Stimulated activated CD8-positive, alpha-beta memory T cell treated with anti-CD3 and anti-CD28 coated beads, Interleukin-7, amount 100 ng/mL, for 48 hours (primary cell): ENCODE measurements at places on chromosomes 4 and X.

DNA sequence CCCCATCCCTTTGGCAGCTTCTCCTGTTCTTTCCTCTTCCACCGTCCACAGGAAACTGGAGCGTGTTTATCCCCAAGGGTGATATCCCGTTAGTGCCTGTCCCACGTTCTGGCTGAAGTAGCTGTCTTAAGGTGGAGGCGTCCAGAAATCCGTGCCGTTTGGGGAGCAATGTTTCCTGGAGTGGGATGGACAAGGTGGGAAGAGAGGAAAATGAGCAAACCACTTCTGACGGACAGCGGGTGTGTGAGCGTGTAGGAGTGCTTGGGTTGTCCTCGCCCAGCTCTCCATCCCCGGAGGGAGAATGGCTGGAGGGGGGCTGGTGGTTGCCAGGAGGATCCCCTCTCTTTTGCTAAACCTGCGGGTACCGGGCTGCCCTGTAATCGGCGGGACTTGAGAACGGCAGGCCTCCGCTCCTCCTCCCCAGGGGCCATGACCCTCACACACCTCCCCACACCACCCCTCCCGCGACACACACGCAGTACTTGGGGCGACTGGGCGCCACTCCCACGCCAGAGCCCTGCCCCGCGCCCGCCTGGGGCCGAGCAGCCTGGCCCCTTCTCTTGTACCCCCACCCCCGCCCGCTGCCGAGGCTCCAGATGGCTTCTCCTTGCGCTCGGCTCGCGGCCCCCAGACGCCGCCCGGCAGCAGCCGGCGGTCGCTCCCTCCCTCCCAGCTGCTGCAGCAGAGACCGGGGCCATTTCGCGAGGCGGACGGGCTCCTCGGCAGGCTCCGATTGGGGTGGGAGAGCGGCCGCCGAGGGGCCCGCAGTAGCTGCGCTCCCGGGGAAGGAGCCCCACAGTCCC, 13.9 kb upstream of the PRDM8 start:
- no peak for DNase-seq

- DNase-seq, result no peak
Observed at GRCh38 chr4:59945277-59945676, 1254.8 kb upstream of the ADGRL3 start.

DNA sequence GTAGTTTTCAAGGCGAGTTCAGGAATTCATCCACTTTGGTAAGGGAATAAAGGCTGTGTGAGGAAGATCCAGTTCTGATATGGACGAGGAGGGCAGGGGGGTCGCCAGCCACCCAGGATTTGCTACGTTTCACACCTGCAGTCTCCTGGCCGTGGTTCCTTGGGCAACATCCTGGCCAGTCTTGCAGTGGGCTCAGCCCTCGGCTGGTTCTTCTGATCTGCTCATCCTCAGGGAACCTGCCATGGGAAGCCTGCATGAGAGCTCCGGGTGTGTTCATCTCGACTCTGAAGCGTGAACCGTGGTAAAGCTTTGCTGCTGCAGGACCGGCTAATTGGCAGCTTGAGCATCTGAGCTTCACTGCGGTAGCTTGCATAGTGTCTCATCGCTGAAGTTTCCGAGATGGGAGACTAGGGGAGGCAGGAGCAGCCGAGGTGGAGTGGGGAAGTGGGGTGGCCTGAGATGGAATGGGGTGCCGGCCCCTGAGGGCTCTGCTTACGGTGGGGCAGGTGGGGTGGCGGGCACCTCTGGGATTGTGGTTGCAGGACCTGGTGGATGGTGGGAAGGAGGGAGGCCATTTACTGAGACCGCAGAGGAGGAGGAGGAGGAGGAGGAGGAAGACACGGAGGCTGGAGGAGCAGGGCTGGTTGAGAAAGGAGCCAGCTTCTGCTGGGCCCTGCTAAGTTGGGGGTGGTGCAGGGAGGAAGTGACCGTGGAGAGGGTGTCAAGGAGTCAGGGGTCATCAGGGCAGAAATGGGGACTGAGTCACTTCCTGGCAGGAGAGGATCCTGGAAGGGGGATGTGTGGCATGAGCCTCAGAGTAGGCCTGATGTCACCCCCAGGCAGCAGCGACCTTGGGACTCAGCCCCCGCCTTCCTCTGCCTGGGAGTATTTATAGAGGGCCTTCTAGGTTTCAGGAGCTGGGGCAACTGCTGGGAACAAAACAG, 213.1 kb upstream of the PSAPL1 start:
- no peak for DNase-seq

DNA sequence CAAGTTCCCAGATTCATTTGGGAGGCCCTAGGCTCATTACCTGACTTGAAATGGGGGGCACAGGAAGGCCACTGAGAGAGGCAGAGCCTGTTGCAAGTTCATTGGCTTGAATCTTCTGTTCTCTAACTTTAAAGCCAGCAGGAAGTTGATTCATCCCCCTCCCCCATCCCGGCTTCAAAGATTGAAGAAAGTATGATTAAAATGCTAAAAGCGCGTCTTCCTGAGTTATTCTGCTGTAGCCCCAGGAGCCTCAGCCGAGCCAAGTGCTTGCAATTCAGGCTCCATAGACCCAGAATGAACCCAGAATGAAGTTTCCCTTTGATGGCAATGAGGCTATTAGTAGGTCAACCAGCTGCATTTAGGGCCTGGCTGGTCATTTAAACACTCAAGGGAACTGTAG, 14.7 kb downstream of the CHST7 start:
- DNase-seq, result no peak

GRCh38 chr4:78288327-78288726, 231.2 kb downstream of the FRAS1 start:
- DNase-seq, result no peak

DNA sequence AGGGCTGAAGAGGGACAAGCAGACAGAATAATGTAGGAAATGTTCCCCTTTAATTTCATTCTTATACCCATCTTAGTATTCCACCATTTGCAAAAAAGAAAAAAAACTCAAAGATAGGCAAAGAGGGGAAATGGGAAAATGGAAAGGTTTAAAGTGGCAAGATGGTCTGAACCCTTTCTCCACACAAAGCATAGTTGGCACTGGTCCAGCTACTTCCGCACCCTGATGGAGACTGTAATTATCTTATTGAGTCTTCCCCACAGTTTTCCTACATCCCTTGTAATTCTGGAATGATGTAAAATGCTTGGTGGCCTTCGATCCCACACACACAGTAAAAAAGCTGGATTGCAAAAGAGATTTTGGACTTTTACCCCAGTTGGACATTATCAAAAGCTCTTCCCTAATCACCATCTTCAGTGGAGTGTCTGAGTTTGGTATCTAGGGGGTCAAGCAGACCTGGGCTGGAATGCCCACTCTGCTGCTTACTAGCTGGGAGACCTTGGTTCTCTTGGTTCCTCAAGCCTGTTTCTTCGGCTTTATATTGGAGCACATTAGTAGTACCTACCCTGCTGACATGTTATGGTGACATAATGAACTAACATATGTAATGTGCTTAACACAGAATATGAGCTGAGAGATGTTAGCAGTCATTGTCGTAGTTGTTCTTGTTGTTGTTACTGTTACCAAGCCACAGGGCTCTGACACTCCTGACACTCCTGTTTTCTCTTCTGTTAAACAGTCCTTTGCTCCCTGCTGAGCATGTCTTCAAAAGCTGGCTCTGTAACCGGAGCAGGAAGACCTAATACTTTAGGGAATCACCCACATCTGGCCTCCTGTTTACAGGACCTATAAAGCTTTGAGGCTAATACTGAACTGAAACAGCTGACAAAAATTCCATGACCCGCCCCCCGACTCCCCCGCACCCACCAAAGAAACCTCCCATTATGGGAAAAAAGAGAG, 4.7 kb downstream of the SRPX2 start:
- DNase-seq, result no peak

- no peak for DNase-seq
Observed at GRCh38 chrX:81278616-81279015, 76.7 kb downstream of the SH3BGRL start.

- no peak for DNase-seq
Observed at GRCh38 chrX:618761-619450, 11.7 kb upstream of the SHOX start.

DNA sequence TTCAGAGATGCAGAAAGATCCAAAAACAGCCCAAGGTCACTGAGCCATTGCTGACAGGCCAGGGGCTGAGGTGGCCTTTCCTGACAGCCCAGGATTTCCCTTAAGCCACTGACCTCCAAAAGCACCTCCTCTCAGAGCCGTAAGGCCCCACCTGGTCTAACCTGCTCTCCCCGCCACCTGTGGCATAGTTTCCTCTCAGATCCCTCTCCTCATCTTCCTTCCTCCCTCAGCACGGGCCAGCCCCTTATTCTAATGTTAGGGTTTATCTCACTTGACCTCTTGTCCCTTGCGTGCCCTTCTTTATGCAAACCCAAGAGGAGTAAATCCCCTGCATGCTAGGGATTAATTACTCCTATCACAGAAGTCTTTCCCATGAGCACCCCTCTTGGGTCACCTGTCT, 113.0 kb downstream of the RBM47 start:
- DNase-seq, result no peak

- DNase-seq, result no peak
Observed at GRCh38 chrX:135015523-135016245, 6.7 kb downstream of the RTL8B start.

- DNase-seq, result no peak
Observed at GRCh38 chrX:130756233-130756632, 146.8 kb downstream of the ENOX2 start.

DNA sequence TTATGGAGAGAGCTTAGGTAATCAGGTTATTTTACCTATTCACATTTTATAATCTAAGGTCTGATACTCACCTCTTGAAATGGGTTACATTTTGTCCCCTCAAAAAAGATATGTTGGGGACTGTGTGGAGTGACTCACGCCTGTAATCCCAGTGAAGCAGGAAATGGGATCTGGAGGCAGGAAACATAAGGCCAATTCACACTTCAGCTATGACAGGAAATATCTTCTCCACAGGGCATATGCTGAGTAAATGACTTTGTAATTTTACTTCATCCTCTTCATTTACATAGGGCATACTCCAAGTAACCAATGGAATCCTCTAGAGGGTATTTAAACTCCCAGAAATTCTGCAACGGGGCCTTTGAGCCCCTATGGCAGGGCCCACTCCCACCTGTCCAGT, 54.8 kb upstream of the ZMAT1 start:
- DNase-seq, result no peak

GRCh38 chrX:54030329-54030728, 13.9 kb downstream of the PHF8 start:
- no peak for DNase-seq

DNA sequence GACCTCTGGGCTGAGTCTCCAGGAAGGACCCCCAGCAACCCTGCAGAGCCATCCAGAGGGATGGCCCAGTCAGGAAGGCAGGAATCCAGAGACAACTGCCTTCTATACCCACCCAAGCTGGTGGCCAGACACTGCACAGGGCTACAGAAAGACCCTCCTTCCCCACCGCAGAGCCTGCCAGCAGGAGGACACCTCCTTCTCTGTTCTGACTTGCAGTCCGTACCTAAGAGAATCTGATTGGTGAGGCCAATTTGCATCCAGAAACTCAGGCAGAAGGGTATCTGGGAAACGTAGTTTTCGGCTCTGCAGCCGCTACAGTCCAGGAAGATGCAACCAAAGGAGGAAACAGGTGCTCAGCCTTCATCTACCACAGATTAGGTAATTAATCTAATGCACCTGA, 155.4 kb upstream of the FRG1 start:
- no peak for DNase-seq

GRCh38 chr4:93761286-93761685, 67.3 kb upstream of the ATOH1 start:
- DNase-seq, result no peak

DNA sequence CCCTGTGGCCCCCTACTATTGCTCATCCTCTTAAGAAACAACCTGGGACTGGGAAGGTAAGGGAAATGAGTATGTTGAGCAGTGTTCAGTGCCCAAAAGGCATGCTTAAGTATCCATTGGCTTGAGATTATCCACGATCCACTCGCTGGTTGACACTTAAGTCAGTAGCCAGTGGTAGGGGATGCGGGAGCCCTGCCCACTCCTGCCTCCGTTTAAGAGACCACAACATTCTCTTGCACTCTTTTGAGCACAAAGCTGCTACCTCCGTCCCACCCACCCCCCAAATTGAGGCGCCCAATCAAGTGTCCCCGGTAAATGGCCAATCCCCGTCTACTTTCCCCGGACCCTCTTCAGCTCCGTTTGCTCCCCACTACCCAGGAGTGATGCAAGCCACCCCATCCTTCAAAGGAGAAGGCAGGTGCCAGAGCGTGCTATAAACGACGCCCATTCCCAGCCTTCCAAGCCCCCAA, 25.0 kb downstream of the UTP14A start:
- no peak for DNase-seq
